ENCODE measurements at places on chromosomes 5 and 9. TPM values are rescaled to one million over a fixed set of nuclear protein-coding genes. Genes with fewer than 3 reads are reported as not detected.

DNA sequence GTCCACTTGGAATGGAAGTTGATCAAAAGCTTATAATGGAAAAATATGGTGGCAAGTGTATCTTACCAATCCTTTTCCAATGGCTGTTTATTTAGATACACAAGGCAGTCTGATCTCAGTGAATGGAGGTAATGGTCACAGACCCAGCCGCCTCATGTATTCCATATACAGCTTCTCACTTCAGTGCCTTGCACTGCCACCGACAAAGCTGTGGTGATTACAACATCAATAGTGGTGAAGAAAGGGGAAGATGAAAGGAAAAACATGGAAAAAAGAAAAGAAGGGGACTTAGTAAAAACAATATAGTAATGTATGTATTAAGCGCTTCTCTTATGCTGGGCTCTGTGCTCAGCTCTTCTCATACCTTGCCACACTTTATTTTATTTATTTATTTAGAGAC lies 297.3 kb upstream of the RASA1 start:
- no peak for DNase-seq

DNA sequence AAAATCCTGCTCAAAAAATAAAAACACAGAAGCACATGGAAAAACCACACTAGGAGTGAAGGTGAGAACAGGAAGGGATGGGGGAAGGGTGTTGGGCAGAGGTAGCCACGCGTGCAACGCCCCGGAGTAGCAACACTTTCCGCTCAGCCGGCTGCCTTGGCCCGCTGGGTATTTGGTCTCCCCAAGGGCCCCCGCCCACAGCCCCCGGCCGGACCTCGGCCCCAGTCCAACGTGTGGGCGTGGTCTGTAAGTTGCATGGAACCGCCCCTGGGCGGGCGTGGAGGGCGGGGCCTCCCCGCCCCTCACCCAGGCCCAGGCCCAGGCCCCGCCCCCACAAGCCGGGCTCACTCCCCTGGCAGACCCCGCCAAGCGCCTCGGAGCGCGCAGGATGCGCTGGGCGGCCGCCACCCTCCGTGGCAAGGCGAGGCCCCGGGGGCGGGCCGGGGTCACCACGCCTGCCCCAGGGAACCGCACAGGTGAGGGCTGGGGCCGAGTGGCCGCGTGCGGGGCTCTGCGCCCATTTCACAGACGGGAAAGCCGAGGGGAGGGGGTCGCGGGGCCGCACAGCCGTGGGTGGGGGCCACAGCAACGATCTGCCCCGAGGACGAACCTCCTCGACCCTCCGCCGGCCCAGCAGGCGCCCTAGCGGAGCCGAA lies at the start of gene SUSD3:
TSS of gene SUSD3 (plus strand) at position 347 of the 656 bp plus-strand sequence. CDS start at position 389, 42 bp downstream.
- DNase-seq = peak; percentile 14

The RPS23 gene
- total RNA-seq = 4,147 TPM

- DNase-seq = no peak
These were observed 60.0 kb upstream of the IRX1 start for GRCh38 chr5:3535414-3536211.

DNA sequence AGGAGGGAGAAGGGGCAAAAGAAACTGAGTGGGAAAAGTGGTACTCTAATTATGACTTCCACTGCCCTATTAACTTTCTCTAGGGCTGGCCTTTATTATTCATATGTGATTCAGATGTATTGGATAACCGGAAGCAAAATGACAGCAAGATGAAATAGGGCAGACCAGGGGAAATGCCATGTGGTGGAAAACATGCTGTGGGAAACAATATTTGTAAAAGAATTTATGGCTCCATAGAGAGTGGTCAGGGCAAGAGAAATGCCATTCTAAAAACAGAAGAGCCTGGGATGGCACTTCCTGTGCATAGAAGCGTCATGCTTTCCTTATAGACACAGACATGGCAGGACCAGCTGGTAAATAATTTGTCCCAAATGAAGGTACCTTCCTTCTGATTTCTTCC lies 67.7 kb downstream of the MEGF10 start:
- no peak for DNase-seq

- DNase-seq = no peak
These were observed 42.5 kb upstream of the ABCA1 start for GRCh38 chr9:104970271-104970987.

DNA sequence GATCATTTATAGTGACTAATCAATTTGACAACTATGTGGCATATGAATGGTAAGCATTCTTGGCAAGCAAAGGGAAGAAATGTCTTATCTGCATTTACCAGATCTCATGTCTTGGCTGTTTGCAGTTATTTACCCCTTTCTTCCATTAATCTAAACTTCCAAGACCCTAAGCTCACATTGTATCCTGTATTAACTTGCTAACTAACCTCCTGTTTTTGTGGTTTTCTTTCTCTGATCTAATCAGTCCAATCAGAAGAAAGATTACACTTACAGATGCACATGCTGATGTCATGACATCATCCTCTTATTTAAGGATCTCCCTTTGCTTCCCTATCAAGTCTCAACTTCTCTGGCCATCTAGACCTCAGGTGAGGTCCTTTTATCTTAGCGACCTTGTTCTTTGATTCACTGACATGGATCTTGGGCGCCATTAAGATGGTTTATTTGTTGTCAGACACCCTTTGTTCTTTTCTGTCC lies 95.5 kb downstream of the F2RL2 start:
- DNase-seq = peak; percentile 3

DNA sequence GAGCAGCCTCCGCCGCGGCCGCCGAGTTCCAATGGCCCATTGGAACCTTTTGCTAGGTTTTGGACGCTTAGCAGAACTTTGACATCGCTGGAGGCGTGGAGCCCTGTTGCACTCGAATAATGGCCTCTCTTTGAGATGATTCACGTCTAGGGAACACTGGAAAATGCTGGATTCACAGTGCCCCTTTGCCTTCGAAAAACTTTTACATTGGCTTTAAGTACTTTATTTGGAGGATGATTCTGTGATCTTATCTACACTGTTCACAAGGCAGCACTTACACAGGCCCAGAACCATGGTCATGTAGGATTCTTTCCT lies 536 bp upstream of the PPIC start:
- DNase-seq = no peak

The DPYSL3 gene
- total RNA-seq = 226 TPM

The DMRT3 gene
- not detected for total RNA-seq

DNA sequence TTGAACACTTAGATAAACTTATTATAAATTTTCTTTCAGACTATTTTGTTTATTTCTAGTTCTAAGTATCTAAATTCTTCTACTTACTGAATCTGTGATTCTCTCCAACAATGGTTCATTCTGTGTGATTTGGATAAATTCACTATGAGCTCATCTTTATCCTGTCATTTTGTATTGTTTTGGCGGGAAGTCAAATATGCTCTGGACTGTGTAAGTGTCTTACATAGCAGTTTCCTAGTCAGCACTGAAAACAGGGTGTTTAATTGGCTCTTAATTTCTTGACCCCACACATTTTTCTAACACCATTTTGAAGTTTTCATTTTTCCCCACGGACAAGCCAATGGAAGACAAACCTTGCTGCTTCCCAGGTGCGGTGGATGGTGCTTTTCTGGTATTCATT lies 207.0 kb upstream of the ACO1 start:
- no peak for DNase-seq

All from Caki2 (cell line).